ENCODE measurements at places on chromosomes 16 and 17.

- DNase-seq: no peak
Observed at GRCh38 chr16:79844603-79845002, 244.1 kb upstream of the MAF start.

DNA sequence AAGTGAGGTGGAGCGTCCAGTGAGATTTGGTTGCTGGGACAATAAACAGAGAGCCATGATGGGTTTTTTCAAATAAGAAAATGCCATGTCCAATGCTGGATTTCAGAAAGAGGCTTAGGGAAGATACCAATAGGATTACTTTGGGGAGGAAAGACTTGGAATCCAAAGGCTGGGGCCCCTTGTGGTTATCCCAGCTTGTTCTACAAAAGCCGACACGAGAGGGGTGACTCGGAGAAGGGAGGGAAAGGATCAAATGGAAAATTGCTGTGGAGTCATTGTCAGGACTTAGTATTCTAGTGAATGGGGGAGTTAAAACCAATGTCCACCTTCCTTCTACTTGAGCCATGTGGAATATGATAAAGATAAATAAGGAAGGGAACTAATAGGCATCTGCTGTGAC, 305.5 kb downstream of the SOX9 start:
- no peak for DNase-seq

GRCh38 chr16:46843898-46844642, 13.1 kb upstream of the C16orf87 start:
- no peak for DNase-seq

GRCh38 chr17:1972487-1973160, 52.5 kb downstream of the RTN4RL1 start:
- DNase-seq: no peak

GRCh38 chr17:47875011-47875985, 20.7 kb upstream of the SP2 start:
- DNase-seq: no peak

DNA sequence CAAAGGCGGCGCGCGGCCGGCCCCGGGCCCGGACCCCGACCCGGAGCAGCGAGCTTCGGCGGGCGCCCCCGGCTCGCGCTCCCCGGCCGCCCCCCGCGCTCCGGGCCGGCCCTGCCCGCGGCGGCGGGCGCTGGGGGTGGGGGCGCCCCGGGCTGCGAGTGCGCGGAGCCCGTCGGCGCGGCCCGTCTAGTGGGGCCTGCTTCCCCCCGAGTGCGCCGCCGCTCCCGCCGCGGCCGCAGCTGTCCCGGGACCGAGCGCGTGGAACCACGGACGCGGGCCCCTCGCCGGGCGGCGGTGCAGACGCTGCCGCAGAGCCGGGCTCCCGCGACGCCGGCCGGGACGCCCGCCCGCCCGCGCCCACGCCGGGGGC, 308 bp downstream of the ADCY9 start:
- DNase-seq: no peak

GRCh38 chr16:87203060-87203656, 114.0 kb downstream of the C16orf95 start:
- no peak for DNase-seq

GRCh38 chr17:8016632-8017424, 14.4 kb downstream of the GUCY2D start:
- no peak for DNase-seq

DNA sequence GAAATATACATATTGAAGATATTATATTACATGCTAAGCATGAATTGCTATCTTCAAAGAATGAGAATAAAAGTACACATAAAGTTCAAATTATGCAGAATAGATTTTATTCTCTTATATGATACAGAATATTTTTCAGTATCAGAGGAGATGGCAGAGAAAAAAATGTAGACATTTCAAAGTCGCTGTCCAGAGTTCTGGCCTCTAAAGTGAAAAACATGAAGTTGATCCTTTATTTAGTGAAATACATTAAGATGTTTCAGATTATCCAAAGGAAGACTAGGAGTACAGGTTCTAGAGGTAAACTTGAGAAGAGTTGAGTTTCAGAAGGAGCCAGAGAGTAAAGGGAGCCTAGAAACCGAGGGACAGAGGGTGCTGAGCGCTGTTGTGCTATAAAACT, 303.6 kb downstream of the UTP18 start:
- no peak for DNase-seq

DNA sequence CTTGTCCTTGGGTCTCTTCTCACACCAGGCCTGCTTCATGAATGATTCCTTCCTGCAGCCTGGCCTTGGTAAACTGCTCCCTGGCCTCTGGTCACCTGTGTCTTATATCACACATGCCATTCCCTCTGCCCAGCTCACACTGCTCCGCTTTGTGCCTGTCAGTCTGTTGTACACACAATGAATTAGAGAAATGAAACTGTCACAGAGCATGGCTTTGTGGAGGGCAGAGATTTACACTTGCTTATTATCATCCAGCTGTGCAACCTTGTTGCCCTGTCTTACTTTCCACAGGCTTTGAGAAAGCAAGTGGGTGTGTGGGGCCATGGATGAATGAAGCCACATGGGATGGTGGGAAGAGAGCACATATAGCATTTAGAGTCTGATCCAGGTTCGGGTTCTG, 22.4 kb downstream of the ALDH3A2 start:
- no peak for DNase-seq

GRCh38 chr16:13892301-13892700, 27.7 kb upstream of the ERCC4 start:
- DNase-seq: no peak

- DNase-seq: no peak
Observed at GRCh38 chr17:51537996-51538550, 277.7 kb downstream of the UTP18 start.

GRCh38 chr17:75181608-75182318, 996 bp downstream of the SUMO2 start:
- no peak for DNase-seq

DNA sequence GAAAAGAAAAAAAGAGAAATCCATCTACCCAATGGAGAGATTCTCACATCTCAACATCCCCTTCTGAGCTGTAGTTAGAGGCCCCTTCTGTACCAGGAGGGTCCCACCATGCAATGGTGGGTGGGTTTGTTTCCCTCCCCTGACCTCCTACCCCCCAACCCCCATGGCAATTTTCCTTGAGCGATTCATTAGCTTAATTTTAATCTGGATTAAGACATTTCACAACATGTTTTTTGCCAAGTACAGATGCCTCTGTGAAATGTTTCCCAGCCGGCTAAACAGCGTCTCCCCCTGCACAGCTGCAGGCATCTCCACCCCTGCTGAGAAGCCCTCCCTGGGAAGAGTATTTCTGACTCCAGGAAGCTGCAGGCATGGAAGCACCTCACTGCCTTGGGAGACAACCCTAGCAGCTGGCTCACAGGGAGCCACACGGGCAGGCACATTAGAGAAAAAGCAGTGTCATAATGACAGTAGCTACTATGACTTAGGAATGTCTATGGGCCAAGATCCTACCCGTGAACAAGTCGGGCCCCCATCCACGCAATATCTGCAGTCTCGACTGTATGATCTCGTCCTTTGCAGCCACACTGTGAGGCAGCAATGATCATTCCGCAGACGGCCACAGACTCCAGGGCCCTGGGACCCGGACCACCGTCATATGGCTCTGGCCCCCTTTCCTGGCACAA, 117.3 kb downstream of the ADCY9 start:
- no peak for DNase-seq

DNA sequence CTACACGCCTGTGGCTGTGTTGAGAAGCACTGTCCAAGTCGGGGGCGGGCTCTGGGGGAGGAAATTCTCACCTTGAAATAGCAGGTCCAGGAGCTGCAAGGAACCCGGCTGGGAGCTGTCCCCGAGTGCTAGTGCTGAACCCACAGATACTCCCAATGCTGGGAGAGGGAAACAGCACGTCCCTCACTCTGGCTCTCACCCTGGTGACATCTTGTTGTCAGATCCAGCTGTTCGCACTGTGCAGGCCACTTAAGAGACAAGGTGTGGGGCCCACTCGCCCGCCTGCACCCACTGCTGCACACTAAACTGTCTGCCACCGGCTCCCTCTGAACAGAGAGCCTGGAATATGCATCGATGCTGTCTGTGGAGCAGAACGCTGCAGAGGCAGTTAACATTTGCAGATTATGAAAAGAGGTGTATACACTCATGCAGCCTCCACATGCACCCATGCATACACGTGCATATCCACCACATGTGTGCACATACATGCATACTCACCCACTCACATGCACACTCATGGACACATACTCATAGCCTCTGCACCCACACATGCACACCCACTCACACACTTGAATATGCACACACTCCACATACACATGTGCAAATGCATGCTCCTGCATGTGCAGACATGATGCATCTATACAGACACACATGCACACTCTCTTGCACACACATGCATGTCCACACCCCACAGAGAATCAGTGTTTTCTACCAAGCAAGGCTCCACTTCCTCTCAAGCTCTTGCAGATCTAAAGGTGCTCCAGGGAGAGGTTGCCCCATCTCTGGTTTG, 42.0 kb downstream of the MGAT5B start:
- no peak for DNase-seq

DNA sequence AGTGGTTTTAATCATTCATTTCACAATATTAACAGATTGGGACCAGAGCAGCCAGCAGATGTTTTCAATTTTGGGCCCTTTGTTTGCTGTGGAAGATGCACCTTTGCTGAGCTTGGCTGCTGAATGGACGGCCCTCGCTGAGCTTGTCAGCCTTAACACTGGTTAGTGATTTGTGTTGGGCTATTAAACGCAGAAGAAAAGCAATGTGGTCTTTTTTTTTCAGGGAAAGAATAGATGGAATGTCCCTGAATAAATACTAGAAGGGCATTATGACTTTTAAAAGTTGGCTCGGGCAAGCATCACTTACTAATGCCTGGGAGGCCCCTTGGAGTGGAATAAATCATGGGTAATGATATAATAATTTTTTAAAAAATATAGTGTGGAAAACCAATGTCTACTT, 297.0 kb downstream of the MAP2K6 start:
- no peak for DNase-seq

DNA sequence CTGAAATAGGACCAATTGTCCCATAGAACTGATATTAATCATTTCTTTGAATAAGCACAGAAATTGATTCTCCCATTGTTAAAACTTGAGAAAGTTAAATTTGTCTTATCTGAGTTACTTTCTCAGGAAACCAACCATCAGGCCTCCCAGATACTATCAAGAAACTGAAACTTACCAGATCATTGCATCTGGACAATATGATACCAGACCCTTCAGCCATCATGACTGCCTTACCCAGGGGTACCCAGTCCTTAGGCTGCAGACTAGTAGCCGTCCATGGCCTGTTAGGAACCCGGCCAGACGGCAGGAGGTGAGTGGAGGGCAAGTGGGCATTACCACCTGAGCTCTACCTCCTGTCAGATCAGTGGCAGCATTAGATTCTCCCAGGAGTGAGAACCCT, 7.8 kb downstream of the STXBP4 start:
- DNase-seq: no peak

- DNase-seq: no peak
Observed at GRCh38 chr17:83064732-83065659, 14.4 kb upstream of the METRNL start.

GRCh38 chr17:40018211-40019121, 3.2 kb downstream of the CSF3 start:
- no peak for DNase-seq

GRCh38 chr16:81071805-81072204, 5.2 kb downstream of the C16orf46 start:
- no peak for DNase-seq

GRCh38 chr17:64002658-64003525, 4.7 kb downstream of the PRR29 start:
- DNase-seq: no peak

- no peak for DNase-seq
Observed at GRCh38 chr17:8729421-8729820, 15.2 kb downstream of the CCDC42 start.

DNA sequence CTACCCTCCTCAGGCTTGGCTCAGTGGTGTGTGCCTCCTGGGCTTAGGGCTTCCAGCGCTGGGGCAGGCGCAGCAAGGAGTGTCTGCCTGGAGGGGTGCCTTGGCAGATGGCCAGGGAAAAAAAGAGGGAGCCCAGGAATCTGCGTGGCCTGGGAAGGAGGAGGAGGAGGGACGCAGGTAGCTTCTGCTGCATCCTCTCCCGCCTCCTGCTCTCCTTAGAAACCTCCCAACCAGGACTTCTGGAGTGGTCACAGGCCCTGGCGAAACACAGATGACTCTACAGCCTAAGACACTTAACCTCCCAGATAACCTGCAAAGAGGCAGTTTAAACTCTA, 7.3 kb upstream of the BCAR1 start:
- no peak for DNase-seq

DNA sequence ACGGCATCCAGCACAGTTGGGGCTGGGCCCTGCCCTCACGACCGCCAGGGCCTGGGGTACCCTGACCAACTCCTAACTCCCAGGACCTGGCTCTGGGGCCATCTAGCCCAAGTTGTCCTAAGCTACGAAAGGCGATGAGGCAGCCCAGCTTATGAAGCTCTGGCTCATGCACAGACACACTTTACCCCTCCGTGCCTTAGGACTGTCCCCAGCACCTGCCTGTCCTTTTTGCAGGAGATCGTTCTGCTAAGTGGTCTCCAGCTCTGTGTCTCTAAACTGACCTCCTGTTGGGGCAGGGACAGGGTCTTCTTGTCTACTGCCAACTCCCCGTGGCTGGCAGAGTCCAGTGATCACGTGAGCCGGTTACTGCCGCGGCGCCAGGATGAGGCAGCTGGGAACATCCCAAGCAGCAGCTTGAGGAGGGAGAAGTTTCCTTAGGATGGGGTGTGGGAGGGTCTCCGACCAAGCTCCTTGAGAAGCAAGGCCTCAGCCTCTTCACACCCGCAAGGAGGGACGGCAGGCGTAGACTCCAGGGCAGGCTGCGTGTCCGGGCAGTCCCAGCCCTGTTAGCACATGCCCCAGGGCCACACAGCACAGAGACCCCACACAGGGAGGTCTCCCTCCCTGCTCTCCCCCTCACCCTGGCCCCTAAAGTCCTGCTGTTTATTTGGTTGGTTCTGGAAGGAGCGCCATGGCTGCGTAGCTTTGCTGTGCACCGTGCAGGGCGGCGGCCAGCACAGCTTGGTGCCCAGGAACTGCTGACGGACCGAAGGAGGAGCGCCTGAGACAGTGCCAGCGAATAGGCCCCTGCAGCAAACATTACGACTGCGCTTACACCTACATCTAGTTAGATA, 16.4 kb upstream of the METRNL start:
- no peak for DNase-seq

DNA sequence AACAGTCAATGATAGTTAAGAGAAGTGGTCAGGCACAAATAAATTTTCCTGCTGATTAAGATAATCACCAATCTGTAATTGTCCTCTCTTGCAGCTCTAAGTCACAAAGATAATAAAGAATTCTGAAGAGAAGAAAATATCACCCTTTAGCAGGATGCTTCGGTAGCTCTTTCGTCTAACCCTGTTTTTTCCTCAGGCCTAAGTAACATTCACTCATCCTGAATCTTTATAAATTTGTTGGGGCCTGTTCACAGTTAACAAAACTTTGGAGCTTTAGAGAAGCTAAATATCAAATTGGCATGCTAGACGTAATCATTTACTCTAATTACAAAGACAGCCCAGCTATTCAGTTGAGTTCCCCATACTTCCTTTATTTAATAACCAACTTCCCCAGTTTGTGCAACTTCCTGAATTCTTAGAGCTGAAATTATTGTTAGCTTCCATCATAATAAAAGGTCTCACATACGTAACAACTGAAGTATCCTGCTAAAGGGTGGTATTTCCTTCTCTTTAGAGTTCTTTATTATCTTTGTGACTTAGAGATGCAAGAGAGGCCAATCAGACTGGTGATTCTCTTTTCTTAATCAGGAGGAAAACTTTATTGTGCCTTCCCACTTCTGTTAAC, 118.6 kb downstream of the TANGO6 start:
- no peak for DNase-seq
